AG09319 (cell line): ENCODE measurements at places on chromosomes 7 and 10.

GRCh38 chr10:70562036-70562755, 40.3 kb downstream of the PRF1 start:
- DNase-seq: no peak

DNA sequence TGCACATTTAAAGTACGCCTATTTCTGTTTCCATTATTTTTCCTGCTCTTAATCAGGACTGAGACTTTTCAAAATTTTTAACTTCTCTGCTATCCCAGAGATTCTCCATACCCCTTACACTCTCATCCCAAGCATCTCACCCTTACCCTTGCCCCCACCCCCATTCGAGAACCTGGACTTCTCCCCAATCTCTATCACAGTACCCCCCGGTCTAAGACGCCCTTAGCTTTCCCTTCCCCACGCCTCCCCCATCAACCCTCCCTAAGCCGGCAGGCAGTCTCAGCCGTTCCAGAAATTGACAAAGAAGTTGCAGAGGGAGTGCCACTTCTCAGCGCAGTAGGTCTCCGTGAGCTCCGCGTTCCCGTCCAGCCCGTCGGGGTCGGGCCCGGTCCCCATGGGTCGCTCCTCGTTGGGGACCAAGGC, 1.4 kb downstream of the FGFBP3 start:
- DNase-seq: no peak

GRCh38 chr7:143257501-143257900, 5.7 kb upstream of the GSTK1 start:
- no peak for DNase-seq

- DNase-seq: no peak
These were observed 73.9 kb downstream of the TMEM130 start for GRCh38 chr7:98795741-98796493.

DNA sequence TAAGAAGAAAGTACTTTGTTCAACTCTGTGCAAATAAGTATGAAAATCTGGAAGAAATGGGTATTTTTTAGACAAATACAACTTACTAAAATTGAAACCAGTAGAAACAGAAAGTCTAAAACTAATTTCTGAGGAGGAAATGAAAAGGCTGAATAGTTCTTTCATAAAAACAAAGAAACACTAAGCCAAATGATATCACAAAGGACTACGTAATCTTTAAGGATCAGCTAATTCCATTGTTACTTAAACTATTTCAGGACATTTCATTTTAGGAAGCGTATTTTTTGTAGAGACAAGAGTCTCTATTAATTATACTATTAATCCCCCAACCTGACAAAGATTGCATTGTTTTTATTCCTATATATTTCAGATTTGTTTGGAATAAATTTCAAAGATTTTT, 11.2 kb upstream of the CCSER2 start:
- DNase-seq: no peak

- DNase-seq: no peak
These were observed 26.9 kb downstream of the ZEB1 start for GRCh38 chr10:31345886-31346285.

DNA sequence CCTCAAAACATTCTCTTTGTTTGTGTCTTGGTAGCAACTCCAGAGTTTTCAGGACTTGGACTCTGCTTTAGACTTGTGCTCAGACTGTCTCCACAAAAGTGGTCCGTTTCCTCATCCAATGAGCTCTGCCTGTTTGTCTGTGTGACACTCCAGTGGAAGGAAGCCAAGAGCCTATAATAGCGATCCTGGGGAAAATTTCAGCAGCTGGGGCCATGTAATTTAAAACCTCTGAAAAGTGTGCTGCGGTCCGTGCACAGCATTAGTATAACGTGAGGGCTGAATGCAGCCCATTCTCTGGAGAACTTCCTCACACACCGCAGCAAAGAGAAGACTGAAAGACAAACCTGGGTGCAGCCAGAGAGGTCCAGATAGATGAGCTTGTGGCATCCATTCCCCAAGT, at the start of gene LRRC17:
Gene LRRC17 (plus strand): TSS at position 259 of the 400 bp plus-strand sequence. CDS start 20,914 bp downstream, outside the sequence.
- peak; percentile 35 for DNase-seq

DNA sequence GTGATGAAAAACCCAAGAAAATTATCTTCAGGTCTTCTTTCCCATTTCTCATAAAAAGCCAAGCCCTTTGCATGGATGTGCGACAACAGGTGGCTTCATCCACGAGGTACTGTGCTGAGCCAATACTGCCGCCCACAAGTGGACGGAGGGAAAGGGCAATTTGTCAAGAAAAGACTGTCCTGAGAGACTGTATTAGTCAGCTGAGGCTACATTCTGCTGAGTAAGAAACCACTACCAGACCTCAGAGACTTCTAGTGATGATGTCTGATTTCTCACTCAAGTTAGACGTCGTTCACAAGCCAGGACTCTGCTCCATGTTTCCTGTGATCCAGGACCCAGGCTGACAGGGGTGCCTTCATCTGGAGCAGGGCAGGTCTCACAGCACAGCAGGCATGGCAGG, 171.5 kb upstream of the CDCA7L start:
- DNase-seq: no peak

DNA sequence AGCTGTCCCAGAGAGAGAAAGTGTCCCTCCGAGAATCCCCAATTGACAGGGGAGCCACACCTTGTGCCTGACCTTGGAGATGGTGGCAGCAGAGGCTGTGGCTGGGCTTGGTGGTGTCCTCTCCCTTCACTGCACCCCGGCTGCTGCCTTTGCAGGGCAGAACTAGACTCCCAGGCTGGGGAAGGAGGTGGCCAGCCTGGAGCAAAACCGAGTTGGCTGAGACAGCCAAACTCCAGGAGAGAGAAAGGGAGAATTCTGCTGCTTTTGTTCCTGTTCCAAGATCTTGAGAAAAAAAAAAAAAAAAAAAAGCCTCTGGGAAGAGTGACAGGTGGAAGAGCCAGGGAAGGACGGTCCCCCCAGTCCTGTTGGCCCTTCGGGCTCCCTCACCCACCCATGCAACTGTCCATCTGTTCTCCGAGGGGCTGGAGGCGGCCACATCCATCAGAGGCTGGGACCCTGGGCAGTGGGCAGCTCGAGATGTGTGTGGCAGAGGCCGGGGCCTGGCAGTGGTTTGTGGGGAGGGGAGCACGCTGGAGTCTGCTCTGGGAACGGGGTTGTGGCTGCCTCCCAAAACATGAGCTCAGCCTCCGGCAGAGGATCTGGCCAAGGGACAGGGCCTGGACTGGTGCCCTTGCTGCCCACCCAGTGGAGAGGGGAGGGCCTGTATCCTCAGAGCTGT, 35.5 kb downstream of the CLIP2 start:
- no peak for DNase-seq

DNA sequence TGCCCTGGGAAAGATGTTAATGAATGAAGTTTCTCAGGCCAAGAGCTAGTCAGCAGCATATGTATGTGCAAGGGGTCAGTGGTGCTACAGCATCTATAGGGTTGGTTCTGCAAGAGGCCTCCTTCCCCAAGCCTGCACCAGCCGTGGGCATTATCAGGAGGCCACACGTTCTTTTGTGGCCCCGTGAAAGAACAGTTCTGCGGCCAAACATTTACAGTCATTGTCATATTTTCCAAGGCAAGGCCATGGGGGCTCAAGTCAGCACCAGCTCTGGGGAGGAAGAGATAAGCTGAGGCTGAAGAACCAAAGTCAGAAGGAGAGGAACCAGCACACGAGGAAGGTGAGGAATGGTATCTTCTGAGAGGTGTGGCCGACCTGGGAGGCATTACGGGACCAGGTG, 54.4 kb upstream of the TMEM72 start:
- DNase-seq: no peak

DNA sequence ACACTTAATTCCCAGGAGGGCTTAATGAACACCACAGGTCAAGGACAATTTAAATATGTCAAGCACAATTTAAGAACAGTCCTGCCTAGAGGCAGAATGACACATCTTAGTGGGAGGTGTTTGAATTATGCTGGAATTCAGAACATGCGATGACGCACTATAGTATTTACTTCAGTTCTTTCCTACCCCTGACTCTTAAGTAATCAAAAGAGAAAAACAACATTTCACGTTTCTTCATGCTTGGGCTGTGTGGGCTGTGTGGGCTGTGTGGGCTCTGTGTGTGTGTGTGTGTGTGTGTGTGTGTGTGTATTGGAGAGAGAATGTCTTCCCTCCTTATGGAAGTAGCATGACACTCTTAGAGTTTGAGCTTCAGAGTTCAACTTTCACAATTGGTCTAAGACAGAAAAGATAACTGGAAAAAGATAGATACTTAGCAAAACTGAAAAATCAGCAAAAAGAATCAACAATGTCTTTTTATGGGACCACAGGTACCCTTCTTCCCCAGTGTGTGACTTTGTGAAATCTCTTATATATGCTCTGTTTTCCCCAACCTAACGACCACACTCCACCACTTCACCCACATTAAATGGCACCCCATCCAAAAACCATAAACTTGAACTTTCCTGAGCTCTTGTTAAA, 33.7 kb upstream of the CABCOCO1 start:
- peak; percentile 89 for DNase-seq

DNA sequence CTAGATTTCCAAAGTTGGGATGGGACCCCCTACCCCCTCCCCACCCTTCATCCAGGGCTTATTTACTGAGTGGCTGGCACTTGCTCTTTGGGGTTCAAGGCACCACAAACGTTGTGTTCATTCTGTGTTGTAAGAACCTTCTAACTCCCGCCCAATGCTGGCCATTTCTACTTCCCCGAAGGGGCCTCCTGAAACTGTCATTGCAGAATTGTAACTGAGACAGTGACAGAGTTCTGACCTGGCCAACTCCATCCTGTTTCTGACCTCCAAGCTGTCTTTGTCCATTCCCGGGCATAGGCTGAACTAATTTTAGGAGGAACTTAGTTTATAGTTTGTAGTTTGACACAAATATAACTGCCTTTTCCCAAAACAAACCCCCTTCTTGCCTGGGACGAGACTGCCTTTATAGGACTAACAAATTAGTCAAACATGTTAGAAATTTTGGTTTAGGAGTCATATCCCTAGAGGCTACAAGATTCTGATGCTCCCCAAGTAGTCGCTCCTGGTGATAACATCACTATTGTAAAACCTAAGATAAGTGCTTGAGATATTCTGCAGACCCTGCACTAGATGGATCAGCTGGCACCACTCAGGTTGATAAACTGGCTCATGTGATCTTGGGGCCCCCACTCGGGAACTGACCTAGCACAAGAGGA, 34.8 kb upstream of the ZMIZ2 start:
- DNase-seq: no peak

- DNase-seq: no peak
These were observed 44.5 kb upstream of the LBX1 start for GRCh38 chr10:101273741-101274140.

DNA sequence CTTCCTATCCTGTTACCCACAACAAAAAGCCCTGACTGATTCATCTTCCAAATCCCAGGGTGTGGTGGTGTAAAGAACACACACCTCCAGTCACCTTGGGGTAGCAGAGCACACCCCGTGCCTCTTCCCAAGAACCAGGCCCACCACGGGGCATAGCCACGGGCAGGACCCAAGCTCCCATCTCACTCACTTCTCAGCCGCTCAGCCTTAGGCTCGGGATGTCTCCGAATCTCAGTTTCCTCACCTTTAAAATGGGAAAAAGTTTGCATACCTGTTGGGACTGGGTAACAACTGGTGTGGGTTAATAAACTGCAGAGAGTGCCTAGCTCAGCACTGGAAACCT, 139.0 kb downstream of the FGFR2 start:
- DNase-seq: no peak

DNA sequence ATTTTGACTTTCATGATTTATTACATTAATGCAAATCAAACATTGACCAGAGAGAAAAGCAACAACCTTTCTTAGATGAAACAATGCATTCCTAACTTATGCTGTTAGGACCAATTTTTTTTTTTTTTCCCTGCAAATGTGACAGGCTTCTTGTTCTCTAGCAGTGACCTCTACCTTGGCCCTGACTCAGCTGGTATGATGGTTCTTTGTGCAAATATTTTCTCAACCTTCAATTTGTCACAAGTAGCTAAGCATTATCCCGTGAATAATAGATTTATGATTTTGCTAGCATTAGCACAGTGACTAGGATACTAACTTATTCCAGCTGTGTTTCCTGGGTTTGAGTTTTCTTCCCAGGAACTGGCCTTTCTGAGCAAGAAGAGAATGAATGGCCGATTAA, 64.9 kb downstream of the PPP1R9A start:
- no peak for DNase-seq

- no peak for DNase-seq
These were observed 3.2 kb upstream of the GATA3 start for GRCh38 chr10:8051109-8051821.

DNA sequence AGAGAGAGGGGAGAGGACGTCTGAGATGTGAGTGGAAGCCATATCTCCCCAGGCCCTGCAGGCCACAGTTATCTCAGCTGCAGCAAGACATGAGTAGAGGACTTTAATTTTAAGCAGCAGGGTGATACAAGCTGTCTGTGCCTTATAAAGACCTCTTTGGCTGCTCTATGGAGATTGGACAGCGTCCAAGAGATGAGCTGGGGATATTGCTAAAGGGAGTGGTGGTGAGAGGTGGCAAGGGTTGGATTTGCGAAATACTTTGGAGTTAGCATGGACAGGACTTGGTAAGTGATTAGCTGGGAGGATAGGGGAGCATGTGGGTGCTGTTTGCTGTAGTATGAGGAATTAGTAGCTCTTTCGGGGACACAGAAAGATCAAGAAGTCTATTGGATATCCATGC, 191.8 kb downstream of the CACNB2 start:
- no peak for DNase-seq

DNA sequence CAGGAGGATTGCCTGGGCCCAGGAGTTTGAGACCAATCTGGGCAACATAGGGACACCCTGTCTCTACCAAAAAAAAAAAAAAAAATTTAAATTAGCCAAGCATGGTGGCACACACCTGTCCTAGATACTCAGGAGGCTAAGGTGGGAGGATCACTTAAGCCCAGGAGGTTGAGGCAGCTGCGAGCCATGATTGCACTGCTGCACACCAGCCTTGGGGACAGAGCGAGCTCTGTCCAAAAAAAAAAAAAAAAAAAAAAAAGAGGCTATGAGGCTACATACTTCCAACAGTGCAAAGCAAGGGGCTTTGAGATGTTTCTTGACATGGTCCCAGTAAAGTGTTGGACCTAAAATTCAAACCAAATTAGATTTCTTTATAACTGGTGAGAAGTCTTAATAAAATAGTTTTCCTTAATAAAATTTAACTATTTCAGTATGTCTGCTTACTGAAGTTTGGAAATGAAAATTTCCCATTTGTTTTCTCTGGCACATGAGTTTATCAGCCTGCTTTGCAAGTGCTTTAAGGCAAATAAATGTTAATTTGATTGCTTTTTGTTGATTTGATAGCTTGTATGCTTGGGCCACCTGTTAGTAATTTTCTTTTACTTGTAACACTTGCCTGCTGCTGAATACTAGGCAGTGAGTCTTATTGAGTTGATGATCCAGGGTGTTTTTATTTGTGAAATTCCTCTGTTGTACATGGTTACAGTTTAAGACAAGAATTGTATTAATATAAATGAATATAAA, 16.1 kb downstream of the CALU start:
- no peak for DNase-seq

- no peak for DNase-seq
These were observed 26.5 kb upstream of the ZNF107 start for GRCh38 chr7:64639267-64640001.

DNA sequence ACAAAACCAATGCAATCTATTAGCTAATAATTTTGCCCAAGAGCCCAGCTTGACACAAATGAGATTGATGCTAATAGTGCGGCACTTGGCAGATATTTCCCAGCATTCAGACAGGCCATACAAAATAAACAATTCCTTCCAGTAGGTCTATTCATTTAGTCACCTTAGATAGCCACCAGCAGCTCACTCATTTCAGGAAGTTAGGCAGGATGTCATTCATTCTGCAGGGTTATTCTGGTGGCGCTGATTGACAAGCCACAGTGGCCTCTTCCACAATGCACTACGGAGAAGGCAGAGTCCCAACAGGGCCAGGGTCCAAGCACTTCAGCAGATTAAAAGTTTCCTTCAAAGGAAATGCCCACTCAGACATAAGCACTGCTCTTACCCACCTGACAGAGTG, 55.8 kb downstream of the PIK3AP1 start:
- no peak for DNase-seq
